AG10803 (cell line): ENCODE measurements at places on chromosomes 6 and 20.

DNA sequence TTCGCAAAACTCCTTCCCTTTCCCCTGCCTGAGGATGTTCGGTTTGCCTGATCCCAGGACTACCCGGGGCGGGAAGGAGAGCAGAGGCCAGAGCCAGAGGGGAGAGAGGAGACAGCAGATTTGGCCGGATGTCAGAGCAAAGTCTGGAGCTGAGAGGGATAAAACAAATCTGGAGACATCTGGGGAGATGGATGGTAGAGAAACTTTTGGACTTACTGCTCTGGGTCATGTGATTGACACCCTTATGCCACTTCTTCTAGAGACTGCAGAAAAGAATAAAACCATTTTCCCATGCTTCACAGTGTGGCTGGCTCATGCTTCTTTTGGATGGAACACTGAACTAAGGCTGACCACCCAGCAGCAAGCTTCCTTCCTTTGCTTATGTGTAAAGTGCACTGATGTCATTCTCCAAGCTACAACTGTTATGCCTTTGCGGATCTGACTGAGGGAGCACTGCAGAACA lies 174.7 kb downstream of the FOXC1 start:
- no peak for DNase-seq

DNA sequence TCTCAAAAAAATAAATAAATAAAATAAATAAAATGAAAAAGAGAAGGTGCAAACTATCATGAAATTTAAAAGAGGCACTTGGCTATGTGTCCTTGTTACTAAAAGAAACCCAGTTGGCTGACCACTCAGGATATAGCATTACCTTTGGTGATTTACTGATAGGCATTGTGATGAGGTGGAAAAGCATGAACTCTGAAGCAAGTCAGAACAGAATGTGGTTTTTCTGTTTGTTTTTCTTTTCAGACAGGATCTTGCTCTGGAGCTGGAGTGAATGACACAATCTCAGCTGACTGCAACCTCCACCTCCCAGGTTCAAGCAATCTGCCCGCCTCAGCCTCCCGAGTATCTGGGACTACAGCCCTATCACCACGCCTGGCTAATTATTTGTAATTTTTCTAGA lies 31.9 kb downstream of the ZNF184 start:
- DNase-seq: no peak

DNA sequence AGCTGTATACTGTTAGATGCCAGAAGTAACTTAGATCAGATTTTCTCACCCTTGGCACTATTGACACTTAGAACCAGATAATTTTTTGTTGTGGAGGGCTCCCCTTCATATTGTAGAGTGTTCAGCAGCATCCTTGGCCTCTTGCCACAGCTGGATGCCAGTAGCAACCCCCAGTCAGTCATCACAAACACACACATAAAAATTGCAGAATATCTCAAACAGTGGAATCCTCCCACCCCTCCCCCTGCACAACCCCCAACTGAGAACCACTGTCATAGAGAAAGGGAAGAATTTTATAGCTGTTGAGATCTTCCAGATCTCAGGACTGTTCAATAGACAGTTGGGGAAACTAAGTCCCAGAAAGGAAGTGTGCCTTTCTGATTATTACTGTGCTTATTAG lies 81.2 kb upstream of the VSTM2L start:
- DNase-seq: peak; percentile 85

- no peak for DNase-seq
Observed at GRCh38 chr6:32941214-32941768, 463 bp upstream of the HLA-DMB start.

GRCh38 chr6:12221856-12222255 lies 68.3 kb upstream of the EDN1 start:
- no peak for DNase-seq

DNA sequence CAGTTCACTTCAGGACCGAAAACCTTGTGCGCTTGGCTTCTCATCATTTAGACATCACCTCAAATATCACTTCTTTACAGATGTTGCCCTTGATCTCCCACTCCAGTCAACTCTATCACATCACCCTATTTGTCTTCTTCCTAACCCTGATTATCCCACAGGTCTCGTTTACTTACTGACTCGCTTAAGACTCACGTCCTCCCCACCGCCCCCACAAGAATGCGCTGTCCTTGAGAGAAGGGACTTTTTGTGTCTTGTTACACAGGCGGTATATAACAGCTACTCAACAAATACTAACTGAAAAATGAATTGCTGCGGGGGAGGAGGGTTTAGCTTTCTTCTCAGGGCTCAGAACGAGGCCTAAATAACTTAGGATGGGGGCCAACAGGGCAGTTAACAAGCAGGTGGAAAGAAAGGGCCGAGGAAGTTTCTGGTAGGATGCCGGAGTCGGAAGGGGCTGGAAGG lies 527 bp downstream of the TOMM34 start:
- DNase-seq: peak; percentile 58

- DNase-seq: no peak
Observed at GRCh38 chr6:79543886-79544285, 6.7 kb upstream of the LCA5 start.

DNA sequence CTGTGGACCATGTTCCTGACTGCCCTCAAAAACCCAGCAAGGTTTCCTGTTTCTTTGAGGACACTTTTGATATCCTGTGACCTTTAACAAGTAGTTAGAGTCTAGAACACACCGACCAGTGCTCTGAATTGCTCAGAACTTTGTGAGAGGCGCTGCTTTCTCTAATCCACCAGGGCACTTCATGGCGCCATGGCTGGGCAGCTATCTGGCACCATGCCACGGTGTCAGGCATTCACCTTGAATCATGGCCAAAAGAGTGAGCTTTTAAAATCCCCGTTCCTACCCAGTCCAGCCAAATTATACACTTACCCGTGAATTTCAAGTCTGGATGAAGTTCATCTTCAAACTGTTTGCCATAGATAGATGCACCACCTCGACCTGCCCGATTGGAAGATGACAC lies 17.0 kb upstream of the CPNE5 start:
- no peak for DNase-seq

DNA sequence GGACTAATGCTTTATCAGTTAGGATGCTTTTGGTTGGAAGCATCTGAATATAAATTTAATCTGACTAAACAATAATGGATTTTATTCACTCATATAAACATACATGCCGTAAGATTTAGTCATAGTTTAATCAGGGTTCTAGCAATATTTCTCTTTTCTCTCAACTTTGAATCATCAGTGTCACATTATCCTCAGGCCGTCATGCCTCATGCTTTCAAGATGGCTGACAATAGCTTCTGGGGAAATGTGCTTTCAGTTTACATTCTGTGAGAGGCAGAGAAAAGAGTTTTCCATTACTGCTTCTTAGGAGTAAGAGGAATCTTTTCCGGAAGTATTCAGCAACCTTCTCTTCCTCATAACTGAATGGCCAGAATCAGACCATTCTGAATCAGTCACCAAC lies 162.2 kb downstream of the GJA1 start:
- peak; percentile 27 for DNase-seq

DNA sequence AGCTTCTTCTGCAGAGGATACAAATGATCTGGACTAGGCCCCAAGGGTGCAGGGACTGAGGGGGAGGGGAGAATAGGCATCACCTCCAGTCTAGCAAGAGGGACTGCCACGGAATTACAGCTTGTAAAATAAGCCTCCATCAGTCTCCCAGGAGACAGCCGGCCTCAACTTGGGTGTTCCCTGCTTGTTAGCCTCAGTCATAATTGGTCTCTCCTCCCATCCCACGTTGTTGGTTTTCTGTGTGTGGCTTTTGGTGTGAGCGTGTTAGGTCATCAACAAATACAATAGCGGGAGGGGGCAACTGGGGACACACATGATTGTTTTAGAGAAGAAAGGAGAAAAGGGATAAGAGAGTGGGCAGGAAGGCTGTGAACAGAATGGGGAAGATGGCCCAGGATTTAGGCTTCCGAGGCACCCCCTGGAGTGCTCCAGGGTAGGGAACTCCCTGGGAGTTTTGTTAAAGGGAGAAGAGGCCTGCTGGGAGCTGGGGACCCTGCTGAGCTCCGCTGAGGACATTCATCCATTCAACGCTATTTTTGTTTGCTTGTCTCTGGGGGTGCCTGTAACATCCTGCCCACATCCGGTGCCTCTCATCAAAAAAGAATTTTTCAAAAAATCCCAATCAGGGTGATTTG lies 9.2 kb downstream of the FOXA2 start:
- peak; percentile 3 for DNase-seq

DNA sequence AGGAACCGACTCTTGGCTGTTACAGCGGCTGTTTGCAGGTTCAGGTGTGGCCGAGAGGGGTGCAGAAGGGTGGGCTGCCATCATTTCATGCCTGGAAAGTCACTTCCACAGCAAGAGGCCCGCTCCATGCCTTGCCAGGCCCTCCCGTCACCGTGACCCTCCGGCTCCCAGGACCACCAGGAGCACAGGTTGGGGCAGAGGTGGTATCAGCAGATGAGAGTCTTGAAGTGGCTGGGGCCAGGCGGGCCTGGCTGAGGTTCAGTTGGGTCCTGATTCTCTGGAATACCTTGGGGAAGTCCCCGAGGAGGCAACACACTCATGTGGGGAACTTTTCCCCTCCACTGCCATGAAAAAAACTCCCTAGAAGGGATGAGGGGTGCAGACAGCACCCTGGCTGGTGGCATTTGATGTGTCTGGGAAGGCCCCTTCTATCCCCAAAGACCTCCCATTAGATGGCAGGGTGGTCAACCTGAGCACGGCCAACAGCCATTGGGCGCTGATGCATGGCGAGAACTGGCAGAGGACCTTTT lies 34.2 kb upstream of the IRF4 start:
- DNase-seq: no peak

GRCh38 chr20:44073675-44074071 lies 113.3 kb downstream of the JPH2 start:
- DNase-seq: no peak

GRCh38 chr6:151451417-151451949 lies 443 bp downstream of the RMND1 start:
- no peak for DNase-seq

DNA sequence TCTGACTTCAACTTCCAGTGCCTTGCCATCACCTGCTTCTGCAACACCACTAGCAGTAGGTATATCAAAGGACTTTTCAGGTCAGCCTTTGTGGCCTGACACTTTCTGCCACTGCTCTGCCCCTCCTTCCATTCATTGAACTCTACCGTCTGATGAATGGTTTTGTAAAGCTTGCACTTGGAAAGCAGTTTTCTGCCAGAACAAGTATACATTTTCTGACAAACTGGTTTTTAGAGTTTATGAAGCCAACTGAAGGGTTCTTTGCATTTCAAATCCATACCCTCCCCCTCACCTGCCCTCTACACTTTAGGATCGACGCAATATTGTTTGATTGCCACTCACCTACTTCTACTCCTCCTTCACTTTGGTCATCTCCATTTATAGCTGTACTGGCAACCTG lies 603.1 kb downstream of the HACE1 start:
- DNase-seq: no peak

DNA sequence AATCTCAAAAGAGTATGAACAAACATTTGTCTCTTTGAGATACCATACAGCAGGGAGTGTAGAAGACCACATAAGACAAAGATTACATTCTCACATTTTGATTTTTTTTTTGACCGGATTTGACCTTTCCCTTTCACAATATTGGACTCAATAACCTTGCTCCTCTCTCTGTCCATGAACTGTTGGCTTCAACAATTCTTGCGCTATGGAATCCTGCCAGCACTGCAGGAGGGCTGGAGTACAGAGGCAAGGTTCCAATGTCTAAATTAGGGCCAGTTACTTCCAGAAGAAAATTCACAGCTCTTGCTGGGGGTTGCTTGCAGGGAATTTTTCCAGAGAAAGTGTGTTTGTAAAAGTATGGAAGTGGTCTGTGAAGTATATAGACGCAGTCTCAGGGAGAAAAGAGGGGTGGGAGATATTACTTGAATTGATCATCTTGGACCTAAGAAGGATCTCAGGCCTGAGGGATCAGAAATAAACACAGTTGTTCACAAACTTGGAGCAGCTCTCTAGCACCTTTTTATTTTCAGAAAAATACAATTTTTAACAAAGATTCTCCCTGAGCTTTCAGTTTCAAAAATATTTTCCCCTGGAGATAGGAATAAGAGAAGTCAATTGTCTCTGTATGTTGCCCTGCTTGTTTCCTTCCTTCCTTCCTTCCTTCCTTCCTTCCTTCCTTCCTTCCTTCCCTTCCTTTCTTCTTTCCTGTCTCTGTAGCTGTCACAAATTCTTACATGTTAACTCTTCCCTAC lies 765.9 kb downstream of the BCKDHB start:
- peak; percentile 13 for DNase-seq

- DNase-seq: no peak
Observed at GRCh38 chr20:10998476-10998875, 324.7 kb upstream of the JAG1 start.

DNA sequence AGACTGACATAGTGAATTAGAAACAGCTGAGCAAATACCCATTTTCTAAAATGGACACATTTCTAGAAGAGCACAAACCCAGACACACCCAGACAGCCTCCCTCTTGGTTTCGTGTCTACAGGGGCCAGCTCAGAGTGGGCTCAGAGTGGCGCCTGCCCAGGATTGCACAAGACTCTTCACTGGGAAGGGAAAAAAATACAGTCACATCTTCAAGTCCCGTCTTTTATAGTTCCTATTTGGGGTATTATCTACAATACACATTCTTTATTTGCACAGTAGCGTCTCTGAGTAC lies 246.1 kb upstream of the AFDN start:
- no peak for DNase-seq

DNA sequence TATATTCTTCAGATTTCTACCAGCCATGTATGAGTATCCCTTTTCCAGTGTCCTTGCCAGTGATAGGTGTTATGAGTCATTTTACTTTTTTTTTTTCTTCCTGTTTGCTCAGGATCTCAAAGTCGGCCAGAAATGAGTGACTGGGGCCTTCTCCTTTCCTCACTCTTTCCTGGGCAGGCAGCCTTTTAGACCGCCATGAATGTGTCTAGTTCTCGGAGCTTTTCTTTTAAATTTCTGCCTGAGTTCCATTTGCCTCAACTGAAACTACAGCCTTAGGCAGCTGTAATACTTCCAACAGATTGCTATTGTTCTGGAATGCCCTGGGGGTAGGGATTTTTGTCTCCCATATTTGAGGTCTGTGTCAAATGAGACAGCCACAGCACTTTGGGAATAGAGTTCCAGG lies 83.7 kb downstream of the STXBP5 start:
- DNase-seq: peak; percentile 58

DNA sequence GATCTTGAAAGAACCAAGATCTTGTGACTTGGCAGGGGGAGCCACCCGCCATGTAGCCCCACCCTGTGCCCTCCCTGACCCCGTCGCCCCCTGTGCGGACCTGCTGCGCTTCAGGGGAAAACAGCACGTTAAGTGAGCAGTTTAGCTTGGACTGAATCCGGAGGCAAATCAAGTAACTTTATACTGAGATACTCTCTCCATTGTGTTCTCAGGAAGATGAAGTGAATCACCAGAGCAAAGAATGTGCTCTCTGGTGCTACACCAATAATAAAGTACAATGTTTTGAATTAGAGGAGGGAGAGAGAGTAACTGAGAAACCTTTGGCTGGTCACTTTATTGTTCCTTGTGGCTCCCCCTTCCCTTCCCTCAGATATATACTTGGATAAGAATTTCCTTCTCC lies 83.4 kb downstream of the TXNDC5 start:
- peak; percentile 63 for DNase-seq

- peak; percentile 55 for DNase-seq
Observed at GRCh38 chr20:2984956-2985661, 58.3 kb upstream of the GNRH2 start.

GRCh38 chr20:21693322-21693721 lies 12.1 kb upstream of the PAX1 start:
- DNase-seq: no peak

- no peak for DNase-seq
Observed at GRCh38 chr20:48694381-48694865, 133.4 kb downstream of the PREX1 start.
